Stimulated activated CD4-positive, alpha-beta T cell treated with anti-CD3 and anti-CD28 coated beads, Interleukin-4, amount 100 ng/mL, for 24 hours (primary cell): ENCODE measurements at places on chromosomes 3 and 15.

DNA sequence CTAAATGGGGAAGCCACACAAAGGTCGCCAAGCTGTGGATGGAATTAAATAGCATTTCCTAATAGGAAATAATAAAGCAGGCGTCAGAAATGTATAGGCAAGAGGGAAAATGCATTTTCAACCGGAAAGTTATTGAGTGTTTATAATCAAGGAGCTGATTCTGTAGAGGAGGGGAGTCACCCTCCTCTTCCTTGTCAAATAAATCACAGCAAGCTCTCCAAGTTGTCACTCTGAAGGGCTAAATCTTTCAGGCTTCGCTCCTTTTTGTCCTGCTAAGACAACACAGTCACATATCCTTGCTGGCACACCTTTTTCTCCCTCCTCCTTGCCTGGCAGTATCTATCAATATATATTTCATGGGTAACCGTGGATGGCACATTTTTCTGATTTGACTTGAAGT is 338.4 kb downstream of the SATB1 start:
- no peak for DNase-seq

DNA sequence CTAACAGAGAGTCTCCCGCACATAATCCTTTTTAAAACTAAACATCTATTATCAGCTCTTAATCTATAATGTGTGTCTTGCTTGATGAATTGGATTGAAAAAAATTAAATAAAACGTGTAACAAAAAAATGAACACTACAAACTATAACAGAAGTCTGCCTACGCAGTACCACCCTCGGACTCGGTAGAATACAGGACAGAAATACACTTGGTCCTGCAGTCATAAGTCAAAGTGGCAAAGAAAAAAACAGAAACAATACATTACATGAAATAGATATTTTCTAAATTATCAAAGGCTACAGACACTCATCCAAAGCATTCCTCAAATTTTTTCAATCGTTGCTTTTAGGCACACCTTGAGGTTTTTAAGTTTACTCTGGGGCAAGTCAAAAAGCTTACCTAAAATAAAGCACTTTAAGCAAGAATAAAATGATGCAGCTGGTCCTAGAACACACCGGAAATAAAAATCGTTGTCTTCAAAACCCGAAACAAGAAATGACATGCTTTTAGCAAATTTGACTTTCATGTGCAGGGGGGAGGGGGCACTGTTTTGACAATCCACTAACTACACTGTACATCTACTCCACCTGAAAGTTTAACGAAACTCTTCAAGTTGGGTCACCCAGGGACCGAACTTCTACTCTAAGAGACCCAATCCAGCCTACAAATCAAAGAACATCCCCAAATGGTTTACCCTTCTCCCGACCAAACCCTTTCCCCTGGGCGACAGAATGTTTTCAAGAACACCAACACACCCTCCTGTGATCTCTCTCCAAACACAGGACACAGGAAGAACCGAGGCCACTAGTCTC is 1.3 kb downstream of the ADAM10 start:
- peak; percentile 51 for DNase-seq

DNA sequence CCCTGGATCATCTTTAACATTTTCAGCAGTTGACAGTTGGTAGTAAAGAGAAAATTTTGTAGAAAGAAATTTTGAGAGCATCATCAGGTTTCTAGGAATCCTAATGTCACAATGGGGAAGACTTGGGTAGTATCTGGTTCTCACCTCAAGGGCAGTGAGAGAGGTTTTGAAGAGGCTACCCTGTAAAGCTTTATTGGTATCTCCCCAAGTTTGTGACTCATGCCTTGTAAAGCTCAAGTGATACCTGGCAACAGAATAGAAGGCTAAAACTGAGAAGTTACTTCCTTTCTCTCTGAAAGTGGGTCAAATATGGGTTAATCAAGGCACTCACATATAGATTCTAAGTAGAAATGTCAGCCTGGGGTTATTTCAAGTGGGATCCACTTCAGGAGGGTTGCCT is 196.4 kb downstream of the SUCNR1 start:
- DNase-seq: no peak

DNA sequence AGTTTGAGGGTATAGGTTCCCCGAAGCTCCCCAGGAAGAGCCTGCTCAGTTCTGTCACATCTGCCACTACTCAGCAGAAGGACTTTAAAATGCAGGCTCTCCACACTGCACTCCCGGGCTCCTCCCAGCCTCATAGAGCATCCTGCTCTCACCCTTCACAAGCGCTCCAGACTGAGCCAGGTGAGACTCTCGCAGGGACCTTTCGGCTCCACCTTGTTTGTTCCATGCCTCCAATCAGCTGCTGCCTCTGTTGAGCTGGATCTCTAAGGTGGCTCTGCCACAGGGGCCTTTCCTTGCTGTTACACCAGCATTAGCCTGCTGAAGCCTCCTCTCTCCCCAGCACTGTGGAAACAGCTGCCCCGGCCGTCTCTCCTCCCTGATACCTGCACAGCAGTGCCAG is 56.1 kb downstream of the SLCO3A1 start:
- no peak for DNase-seq

GRCh38 chr3:127908202-127908601 is 6.8 kb upstream of the KBTBD12 start:
- no peak for DNase-seq

GRCh38 chr3:125191730-125192129 is 20.8 kb downstream of the SLC12A8 start:
- no peak for DNase-seq
